ENCODE measurements at places on chromosomes 16 and 17.

GRCh38 chr17:15255713-15256454 lies 9.2 kb downstream of the PMP22 start:
- DNase-seq, result no peak

DNA sequence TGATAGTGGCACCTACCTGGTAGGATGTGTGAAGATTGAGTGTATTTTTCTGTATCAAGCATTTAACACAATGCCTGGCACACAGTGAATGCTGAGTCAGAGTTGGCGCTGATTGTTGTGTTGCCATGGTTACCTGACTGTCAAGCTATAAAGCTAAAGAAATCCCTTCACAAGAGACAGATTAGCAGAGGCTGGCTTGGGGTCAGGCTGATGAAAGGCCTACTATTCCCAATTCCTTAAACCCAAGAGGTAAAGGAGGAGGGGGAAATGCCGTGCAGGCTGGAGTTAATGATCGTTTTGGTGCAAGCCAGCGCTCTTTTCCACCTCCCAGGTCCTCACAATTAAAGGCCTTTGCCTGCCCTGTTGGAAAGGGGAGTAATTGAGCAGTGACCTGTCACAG lies 5.9 kb downstream of the CLEC19A start:
- no peak for DNase-seq

- DNase-seq, result no peak
Observed at GRCh38 chr16:83704656-83705055, 103.1 kb upstream of the HSBP1 start.

DNA sequence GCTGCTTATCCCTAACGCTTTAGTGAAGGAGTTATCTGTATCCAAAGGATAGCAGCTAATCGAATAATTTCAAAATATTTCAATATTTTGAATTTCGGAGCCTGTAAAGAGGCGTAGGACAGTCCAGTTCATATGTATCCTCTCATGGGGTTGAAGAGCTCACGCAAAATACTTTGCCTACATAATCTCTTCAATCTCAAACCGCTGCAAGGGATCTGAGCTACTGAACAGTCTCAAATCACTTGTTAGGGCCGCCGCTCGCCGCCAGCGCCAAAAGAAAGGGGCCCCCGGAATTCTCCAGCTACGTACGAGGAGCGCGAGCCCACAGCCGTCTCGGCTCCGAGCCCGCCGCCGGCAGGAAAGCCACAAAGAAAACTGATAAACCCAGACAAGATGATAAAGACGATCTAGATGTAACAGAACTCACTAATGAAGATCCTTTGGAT lies 601 bp upstream of the RFWD3 start:
- DNase-seq, result no peak

DNA sequence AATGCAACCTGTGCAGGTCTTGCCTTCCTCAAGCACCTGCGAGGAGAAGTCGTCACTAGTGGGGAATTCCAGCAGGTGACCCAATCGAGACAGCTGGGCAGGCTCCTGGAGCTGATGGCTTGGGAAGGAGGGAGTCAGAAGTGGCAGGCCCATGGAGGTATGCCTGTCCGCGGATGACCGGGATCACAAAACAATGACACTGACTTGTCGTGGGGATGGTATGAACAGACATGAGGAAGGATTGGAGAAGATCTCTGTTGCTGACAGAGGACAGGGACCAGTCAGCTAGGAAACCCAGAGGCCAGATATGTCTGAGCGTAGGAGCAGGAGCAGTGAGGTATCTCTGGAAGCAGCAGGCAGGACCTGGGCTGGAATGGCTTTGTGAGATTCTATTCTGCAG lies 233.3 kb downstream of the SOX9 start:
- DNase-seq, result no peak

DNA sequence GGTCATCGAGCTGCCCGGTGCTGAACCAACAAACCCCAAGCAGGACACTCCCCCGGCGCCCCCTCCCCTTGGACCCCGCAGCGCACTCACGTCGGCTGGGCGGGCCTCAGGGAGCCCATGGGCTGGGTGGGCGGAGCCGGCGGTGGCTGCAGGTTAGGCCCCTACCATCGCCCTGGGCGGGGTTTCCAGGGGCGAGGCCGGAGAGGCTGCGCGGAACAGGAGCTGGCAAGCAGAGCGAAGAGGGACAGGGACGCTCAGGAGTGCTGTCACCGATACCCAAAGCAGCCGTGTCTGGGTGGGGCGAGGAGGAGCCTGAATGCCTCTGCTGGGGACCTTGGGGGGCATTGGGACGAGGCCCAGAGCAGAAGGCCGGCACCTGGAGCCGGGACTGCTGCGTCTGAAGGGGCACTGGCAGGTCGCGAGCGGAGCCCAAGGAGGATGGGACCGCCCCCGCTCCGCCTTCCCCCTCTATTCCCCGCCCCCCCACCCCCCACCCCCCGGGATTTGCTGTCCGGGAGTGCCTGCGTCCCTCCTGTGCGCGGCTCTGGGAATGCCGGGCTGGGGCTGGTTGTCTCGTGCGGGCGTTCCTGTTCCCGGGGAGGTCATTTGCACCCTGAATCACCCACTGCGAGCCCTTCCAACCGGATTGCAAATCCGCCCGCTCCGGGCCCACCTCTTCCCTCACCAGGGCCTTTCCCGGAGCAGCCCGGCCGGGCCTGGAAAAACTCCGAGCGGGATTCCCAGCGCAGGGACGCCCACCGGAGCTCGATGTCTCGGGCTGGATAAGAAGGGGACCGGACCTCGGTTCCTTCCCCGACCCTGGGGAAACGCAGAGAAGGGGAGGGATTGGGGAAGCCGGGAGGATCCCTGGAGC lies 902 bp downstream of the ARHGAP27 start:
- DNase-seq, result no peak

GRCh38 chr16:26976873-26977272 lies 89.9 kb upstream of the C16orf82 start:
- no peak for DNase-seq

DNA sequence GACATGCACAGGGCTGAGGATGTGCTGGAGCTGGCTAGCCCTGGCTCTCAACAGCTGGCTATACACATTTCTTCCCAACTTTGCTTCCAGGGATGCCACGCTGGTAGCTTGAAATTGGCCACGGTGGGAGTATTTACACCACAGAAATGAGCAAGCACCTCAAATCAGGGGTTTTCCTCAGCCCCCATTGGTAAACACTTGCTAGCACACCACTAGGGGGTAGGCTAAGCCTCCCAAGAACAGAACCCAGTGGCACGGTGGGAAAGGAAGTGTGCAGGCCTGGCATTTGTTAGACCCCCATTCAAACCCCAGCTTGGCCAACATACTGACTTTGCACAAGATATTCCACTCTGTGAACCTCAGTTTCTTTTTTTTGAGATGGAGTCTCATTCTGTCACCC lies 12.9 kb downstream of the DRC3 start:
- no peak for DNase-seq

DNA sequence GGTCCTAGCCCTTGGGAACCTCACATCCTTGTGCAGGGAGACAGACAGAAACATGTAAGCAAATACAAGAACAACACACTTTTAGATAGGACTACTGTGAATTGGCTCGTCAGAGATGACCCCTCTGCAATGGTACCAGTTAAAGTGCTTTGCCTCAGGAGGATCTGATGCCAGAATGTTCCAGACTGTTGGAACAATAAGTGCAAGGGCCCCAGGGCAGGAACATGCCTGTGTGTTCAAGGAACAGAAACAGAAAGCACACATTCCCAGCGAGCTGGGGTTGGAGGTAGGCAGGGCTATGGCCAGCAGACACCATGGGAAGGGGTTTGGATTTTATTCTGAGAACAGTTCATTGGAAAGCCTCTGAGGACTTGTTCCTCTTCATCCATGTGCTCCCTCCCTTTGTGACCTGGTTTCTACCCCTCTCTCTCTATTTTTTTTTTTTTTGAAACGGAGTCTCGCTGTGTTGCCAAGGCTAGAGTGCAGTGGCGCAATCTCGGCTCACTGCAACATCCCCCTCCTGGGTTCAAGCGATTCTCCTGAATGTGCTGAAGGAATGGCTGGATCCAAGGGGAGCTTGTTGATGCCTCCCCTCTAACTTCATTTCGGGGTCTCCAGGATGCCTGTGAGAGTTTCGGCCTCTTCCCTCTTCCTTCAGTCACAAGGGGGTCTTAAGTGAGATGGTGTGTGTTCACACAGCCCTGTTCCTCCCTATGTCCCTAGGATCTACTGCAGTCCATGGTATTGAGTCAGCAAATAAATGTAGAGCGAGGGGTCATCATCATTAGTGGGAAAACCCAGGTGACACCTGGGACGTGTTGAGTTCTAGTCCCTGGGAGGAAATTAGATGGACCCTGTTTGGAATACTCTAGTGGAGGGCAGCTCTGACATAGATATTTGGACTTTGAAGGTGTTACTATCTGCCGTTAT lies 6.4 kb downstream of the STAT5A start:
- no peak for DNase-seq

GRCh38 chr17:12330456-12330855 lies 309.8 kb downstream of the MAP2K4 start:
- no peak for DNase-seq

DNA sequence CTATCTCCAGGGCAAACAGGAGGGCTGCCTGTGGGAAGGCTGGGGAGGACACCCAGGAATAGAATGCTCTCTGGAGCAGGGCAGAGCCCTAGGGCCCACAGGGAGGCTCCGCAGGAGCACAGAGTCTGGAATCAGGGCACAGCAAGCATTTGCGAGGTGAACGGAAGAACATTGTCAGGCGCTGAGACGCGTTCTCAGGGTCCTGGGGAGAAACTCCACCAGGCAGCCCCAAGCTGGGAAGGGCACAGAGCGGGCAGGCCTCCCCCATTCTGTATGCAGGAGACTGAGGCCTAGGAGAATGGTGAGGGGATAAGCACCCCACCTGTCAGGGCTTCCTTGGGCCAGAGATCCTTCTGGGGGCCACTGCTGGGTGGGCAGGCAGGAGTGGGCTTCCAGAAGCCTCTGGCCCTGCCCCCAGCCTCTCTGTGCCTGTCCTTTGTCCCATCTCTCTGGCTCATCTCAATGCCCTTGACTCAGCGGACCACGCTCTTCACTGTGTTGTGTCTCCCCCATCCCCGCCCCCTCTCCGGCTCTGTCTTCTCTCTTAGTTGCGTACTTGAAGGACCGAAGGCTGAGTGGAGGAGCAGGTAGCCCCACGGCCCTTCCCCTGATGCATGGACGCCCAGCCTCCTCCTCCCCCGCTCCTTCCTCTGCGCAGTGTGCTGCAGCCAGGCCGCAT lies 5.1 kb upstream of the SETD6 start:
- DNase-seq, result no peak
